Stimulated activated CD8-positive, alpha-beta memory T cell treated with anti-CD3 and anti-CD28 coated beads, Interleukin-7, amount 100 ng/mL, for 4 hours (primary cell): ENCODE measurements at places on chromosomes 16 and 17.

DNA sequence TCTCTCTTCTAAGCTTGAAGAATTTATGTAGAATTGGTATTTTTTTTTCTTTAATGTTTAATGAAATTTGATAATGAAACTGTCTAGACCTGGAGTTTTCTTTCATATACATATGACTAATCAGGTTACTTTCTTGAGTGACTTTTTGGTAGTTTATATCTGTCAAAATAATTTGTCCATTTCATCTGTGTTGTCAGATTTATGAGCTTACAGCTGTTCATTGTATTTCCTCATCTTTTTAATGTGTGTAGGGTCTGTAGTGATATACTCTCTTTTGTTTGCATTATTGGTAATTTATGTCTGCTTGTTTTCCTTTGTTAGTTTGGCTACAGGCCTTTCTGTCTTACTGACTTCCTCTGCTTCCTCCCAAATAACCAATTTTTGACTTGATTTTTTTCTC is 55.7 kb downstream of the TAOK1 start:
- no peak for DNase-seq

DNA sequence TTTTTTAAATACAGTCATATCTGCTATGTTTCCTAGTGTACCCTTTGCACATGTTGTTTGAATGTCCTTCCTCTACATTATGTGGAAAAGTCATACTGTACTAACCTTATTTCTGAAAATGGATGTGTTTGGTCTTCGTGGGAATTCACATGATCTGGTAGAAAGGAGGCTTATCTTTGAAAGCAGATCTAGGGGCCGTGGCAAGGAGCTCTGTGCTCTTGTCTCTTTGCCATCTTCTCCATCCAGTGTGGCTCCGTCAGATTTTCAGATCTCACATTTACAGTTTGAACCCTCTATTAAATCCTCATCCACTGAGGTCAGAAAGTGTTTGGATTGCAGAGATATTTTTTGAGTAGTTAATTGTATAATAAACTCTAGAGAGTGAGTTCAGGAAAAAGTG is 32.9 kb downstream of the MAP2K4 start:
- DNase-seq, result no peak

- no peak for DNase-seq
Observed at GRCh38 chr17:48129981-48130380, 22.4 kb downstream of the SNX11 start.

GRCh38 chr16:4316864-4317531 is 1.1 kb downstream of the GLIS2 start:
- DNase-seq, result no peak

DNA sequence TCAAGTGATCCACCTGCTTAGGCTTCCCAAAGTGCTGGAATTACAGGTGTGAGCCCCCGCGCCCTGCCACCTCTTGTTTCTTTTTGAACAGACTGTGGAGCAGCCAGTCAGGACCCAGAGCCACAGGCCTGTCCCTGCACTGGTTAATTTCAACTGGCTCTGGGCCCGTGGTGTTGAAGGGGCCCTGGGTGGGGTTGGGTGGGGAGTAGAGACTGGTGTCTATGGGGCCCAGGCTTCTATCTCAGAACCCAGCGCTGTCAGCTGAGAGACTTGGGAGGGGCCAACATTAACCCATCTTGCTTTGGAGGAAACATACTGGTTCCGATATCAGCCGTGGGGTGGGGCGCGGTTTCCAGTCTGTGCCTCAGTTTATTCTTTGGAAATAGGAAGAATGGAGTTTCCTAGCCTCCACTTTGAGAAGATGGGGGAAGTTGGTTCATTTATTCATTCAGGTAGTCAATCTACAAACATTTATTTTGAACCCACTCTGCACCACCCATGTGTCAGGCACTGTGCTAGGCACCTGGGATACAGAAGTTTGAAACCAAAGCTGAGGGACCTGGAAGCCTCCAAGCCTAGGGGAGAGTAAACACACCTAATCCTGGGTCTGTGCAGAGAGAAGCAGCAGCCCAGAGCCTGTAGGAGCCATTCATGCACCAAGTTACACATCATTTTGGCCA is 15.5 kb upstream of the SLC4A1 start:
- DNase-seq, result no peak

DNA sequence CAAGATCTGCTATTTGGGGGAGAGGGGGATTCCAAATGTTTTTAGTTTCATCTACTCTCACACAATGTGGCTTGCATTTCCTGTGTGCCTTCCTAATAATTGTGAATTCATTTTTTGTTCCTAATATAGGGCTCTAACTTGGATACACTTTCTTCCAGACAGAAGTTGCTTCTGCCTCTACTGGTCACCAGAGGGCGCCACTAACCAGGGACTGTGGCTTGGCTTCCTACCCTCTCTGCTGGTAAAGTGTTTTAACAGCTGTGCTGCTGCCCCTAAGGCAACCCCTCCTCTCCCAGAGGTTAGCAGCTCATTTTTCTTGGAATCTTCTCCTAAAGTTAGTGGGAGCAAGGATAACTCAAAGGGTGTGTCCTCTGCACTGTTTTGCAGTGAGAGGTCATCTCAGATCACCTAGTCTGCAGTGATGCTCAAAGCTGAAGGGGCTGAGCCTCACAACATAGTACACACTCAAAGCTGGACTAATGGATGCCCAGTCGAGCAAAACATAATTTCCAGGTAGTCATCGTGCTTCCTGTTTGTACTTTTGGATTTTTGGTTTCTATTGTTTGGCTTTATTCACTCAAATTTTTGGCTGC is 5.0 kb upstream of the PRSS54 start:
- DNase-seq, result no peak

GRCh38 chr17:80780381-80781198 is 211.1 kb upstream of the CHMP6 start:
- DNase-seq, result no peak

DNA sequence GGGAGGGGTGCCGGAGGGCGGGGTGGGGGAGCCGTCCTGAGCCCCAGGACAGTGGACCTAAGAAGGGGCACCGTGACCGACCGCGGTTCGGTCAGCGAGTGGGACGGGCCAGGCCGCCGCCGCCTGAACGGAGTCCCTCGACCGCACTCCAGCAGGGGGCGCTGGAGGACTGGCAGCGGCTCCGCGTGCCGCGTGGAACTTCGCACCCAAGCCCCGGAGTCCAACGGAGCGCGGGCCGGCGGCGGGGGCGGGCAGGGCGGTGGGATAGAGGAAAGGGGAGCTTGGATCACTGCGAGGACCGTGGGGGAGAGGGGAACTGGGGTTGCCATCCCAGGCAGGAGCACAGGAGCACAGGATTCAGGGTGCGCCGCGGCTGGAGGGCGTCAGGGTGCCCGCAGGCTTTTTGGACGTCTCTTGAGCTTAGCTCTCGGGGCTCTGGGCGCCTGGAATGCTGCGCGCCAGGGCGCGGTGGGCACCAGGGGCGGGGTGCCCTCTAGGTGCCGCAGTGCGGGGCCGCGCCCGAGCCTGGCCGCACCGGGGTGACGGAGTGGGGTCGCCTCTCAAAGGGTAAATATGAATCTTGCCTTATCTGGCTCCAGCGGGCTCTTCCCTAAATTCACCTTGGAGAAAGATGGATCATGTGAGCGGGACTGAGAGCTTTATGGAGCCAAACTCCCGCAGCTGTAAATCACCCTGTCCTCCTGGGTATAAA is 379 bp upstream of the OTOP2 start:
- DNase-seq, result peak; percentile 16

- DNase-seq, result no peak
Observed at GRCh38 chr17:66548659-66549310, 246.4 kb downstream of the PRKCA start.

GRCh38 chr17:32792207-32792606 is 84.7 kb downstream of the MYO1D start:
- no peak for DNase-seq

GRCh38 chr17:75731086-75731715 is 9.9 kb downstream of the ITGB4 start:
- DNase-seq, result no peak

- no peak for DNase-seq
Observed at GRCh38 chr16:19232988-19233387, 52.5 kb upstream of the CLEC19A start.

DNA sequence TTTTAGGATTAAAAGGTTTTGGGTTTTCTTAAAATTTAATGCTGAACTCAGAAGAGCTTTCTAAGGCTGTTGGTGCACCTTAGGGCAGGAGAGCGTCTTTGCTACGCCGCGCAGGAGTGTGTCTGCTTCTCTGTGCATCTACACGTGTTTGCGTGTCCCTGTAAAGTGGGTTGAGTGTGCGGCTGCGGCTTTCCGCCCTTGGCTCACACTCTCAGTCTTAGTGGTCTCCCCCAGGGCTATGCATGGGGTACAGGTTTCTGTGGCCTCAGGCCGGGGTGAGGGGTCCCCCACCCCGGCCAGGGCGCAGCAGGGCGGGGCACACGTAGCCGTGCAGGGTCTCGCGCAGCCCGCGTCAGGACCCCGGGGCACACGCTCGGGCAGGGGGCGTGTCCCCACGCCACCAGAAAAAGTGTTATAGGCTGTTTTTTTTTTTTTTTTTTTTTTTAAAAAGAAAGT is 727 bp upstream of the TENT4B start:
- peak; percentile 30 for DNase-seq

DNA sequence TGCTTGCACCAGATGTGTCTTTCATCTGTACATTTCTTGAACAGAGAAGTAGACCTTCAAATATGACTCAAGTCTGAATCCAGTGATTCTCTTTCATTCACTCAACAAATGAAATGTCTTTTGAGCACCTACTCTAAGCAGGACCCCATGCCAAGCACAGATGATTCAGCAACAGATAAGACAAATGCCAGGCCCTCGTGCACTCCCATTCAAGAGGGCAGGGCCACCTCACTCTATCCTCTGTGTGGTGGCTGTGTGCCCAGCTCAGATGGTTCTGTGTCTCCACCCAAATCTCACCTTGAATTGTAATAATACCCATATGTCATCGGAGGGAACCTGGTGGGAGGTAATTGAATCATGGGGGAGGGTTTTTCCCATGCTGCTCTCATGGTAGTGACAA is 74.1 kb upstream of the NKD1 start:
- no peak for DNase-seq

- DNase-seq, result no peak
Observed at GRCh38 chr16:84194470-84195200, 3.7 kb downstream of the ADAD2 start.

DNA sequence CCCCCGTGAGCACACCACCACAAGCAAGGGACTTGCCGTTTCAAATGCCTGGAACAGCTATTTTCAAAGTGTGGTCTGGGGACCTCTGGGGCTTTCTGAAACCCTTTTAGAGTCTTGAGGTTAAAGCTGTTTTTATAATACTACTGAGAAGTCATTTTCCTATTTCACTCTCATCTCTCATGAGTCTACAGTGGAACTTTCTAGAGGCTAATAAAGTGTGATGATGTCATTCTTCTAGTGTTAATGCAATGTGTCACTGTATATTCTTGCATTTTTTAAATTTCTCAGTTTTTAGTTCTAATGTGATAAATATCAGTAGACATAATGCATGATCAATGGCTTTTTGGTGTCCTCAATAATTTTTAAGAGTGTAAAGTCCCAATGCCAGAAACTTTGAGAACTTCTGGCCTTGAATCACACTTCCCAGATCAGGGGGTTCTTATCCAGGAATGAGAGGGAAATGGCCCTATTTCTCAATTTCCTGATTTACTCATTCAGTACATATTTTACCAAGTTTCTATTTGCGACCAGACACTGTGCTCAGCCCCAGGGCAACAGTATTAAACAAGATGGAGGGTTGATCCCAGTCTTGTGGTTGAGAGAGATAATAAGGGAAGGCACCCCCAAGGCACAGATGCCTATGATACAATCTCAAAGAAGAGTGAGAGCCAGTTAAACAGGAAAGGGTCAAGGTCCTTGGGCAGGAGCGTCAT is 444.0 kb downstream of the HS3ST3B1 start:
- no peak for DNase-seq

GRCh38 chr17:71764505-71764904 is 356.3 kb upstream of the SOX9 start:
- no peak for DNase-seq

GRCh38 chr17:47831934-47832327 is 461 bp downstream of the LRRC46 start:
- DNase-seq, result no peak

DNA sequence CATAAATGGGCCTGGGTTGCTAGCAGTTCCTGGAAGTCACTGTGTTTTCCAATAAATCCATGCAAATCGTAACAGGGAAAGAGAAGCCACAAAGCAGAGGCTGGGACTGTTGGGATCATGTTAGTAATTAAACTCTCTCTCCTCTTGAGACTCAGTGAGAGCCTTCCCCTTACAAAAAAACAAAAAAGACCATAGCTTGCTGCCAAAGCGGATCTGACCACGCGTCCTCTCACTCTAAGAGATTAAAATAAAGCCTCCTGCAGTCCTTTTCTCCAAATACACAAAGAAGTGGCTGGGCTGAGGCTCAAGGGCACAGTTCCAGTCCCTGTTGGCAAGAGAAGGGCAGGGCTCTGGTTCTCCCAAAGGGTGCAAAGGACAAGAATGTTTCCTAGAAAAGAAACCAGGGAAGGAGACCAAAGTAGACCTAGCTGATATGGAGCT is 38.5 kb downstream of the PIGL start:
- no peak for DNase-seq

DNA sequence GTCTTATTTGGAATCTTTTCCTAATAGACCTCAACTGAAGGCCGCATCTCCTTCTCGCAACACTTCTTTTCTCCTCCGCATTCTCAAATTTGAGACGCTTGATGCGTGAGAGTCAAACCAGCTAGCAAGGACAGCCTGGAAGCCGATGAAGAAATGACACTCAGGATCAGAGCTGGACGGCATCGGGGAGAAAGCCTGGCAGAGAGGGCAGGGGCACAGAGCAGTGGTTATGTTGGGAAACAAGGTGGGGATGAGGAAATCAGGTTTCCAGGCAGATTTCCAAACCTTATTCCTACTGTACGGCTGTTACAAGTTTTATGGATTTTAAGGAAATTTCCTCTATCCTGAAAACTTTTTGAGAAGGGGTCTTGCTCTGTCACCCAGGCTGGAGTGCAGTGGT is 164.6 kb upstream of the RPH3AL start:
- no peak for DNase-seq

DNA sequence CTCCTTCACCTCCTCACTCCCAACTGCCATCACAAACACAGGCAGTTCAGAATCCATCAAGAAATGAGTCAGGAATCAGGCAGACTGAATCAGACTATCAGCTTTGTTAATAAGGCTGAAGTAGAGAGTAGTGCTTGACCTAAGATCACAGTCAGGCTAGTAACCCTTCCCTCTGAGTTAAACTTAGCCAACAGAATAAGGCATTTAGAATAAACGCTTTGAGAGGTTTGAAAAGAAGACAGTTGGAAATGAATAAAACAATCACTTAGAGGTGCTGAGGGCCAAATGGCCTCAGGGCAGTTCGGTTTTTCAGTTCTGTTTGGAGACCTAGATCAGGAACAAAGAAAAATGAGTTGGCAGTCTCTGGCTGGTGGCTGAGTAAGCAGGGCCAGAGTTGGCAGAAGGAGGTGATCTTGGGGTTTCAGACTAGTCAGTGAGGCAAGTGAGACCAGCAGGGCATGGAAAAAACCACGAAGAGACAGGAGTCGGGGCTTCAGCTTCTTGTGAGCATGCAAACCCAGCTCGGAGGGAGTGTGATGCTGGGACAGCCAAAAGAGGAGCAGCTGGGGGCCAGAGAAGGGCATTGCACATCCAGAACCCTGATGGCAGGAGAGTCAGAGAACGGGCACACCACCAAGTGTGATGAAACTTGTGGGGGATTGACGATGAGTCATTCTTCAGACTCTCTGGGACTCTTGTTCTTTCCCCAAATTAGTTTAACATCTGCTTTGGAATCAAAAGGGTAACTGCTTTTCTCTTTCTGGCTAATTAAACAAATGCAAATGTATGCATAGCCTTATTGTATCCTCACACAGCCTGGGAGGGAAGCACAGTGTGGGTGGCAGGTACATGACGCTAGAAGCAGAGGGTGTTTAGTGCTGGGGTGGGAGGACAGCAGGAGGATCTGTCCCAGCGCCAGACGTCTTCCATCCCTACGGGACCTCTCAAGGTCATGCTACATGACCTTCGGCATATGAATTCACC is 54.8 kb downstream of the SPECC1 start:
- no peak for DNase-seq
